AG10803 (cell line): ENCODE measurements at places on chromosomes 16 and 17.
A peak's percentile ranks its signal among the peaks of the same experiment; 100 is the strongest.

GRCh38 chr17:71412803-71413202 lies 708.0 kb upstream of the SOX9 start:
- peak; percentile 97 for DNase-seq

GRCh38 chr16:11658896-11659708 lies 9.2 kb upstream of the SNN start:
- DNase-seq = no peak

GRCh38 chr17:4469552-4469951 lies 29.1 kb upstream of the SPNS2 start:
- no peak for DNase-seq

DNA sequence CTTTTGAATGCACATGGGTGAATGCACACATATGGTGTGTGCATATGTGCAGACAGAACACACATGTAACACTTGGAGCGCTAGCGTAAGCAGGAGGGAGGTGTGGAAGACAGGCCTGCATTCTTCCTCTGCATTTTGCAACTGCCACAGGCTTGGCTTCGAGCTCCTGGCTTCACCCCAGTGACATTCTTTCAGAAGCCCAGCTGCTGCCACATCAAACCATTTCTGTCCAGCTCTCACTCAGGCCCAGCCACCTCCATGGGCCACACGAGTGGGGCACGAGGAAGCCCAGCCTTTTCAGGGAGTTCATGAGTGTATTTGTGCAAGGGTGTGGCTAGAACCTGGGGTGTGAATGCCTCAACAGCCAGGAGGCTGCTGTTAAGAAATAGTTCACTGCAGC lies 18.8 kb downstream of the LGALS3BP start:
- DNase-seq = peak; percentile 89

GRCh38 chr17:32519228-32520103 lies 32.7 kb downstream of the CDK5R1 start:
- peak; percentile 54 for DNase-seq

GRCh38 chr17:3851461-3852100 lies 5.5 kb upstream of the NCBP3 start:
- DNase-seq = no peak

GRCh38 chr17:76444518-76445311 lies 8.2 kb downstream of the UBE2O start:
- DNase-seq = no peak

DNA sequence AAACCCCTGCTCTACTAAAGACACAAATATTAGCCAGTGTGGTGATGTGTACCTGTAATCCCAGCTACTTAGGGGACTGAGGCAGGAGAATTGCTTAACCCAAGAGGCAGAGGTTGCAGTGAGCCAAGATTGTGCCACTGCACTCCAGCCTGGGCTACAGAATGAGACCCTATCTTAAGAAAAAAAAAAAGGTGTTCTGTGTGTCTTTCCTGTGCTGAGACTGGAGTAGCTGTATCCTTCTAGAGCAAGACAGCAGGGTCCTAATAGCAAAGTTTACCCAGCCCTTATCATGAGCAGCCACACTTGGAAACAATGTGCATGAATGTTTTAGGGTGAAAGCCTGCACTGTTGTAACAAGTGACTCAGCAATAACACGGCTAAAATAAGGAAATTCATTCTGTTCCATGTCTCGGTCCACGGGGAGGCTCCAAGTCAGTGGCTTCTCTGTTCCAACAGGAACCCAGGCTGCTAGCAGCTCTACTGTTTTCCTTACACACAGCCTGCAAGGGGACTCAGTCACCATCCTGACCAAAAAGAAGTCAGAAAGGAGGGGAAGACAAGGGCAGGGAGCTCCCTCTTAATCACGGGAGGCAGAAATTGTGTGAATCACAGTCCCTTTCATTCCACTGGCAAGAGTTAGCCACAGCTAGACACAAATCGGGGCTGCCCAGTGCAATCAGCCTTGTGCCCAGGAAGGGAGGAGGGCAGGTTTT lies 7.1 kb upstream of the SLC5A11 start:
- DNase-seq = peak; percentile 63

GRCh38 chr17:19381741-19382444 lies 3.6 kb downstream of the MAPK7 start:
- no peak for DNase-seq

GRCh38 chr16:56012482-56012811 lies 137.3 kb upstream of the CES5A start:
- DNase-seq = no peak

GRCh38 chr17:43338886-43339516 lies 59.8 kb upstream of the ARL4D start:
- DNase-seq = peak; percentile 64

- peak; percentile 22 for DNase-seq
Measured at GRCh38 chr16:72963533-72964315, 84.2 kb downstream of the ZFHX3 start.

DNA sequence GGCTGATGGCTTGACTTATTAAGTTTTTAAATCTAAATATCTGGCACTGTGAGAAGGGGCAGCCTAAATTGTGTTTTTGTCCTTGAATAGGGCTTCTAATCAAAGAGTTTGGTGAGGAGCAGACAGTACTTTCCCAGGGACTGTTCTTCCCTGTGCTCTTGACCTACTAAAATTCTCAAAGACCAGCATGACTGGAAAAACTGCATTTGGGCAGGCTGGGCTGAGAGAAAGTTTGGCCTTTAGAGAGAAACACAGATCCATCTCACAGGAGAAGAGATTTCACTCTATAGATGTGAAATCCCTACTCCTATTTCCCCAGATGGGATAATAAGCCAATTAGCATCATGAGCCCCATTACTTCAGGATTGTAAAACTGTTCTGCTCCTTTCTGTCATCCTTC lies 7.3 kb downstream of the PCTP start:
- no peak for DNase-seq

DNA sequence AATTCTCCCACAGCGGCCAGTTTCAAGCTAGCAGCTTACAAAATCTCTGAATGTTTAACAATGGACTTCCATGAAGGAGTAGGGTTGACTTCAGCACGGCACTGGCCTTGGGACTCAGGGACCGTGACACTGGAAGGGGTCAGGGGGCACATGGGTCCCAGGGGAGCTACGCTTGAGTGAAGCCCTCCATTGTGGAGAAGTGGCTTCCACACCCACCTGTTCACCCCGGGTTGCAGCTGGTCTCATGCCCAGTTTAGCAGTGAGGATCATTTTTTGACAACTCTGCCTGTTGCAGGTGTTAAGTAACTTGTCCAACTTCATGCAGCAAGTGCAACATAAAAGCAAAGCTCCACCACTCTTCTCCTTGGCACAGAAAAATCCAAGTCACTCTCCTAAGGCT lies 510.2 kb downstream of the CDH13 start:
- no peak for DNase-seq

GRCh38 chr16:68126395-68126794 lies 41.2 kb downstream of the NFATC3 start:
- no peak for DNase-seq

- DNase-seq = peak; percentile 48
Measured at GRCh38 chr17:32259586-32259985, 6.0 kb upstream of the RHBDL3 start.

- DNase-seq = no peak
Measured at GRCh38 chr17:7383742-7384488, 3.0 kb downstream of the TNK1 start.

- no peak for DNase-seq
Measured at GRCh38 chr16:19307587-19308241, 22.2 kb downstream of the CLEC19A start.

GRCh38 chr17:4956493-4957061 lies 5.7 kb downstream of the ENO3 start:
- DNase-seq = no peak

DNA sequence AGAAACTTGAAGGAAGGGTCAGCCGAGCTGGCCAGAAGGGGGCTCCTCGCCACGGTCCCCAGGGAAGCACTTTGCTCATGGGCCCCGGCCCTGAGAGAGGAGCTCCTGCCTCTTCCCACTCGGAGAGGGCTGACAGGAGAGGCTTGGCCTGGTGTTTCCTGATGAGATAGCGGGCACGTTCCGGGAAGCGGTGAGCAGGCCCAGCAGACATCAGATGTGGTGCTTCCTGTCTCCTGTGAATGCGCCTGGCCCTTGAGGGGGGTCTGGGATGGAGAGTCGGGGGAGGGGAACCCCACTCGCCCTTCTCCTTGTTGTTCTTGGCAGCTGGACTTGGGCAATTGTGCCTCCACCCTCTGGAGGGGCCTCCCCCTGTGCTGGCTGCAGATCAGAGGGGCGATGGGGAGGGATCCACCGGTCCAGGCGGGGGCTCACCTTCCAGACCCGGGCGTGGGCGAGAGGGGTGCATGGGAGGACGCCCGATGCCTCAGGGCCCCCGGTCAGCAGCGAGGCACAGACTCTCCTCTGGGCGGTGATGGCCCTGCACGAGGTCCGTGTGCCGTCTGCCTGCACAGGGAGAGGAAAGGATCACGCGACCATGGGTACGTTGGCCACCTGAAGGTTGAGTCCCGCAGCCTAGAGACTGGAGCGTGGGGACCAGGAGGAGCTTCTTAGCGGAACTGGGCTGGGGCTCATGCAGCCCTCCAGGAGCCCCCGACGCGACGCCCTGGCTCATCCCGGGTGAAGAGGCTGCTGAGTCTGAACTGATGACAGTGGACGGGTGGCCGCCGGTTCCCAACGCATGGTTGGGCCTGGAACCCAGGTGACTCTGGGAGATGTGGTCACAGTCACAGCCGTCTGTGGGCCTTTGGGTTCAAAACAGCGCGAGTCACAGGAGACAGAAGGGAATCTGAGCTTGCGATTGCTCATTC lies 25.4 kb downstream of the METRNL start:
- no peak for DNase-seq

- peak; percentile 61 for DNase-seq
Measured at GRCh38 chr16:81544700-81545271, 100.2 kb downstream of the CMIP start.

DNA sequence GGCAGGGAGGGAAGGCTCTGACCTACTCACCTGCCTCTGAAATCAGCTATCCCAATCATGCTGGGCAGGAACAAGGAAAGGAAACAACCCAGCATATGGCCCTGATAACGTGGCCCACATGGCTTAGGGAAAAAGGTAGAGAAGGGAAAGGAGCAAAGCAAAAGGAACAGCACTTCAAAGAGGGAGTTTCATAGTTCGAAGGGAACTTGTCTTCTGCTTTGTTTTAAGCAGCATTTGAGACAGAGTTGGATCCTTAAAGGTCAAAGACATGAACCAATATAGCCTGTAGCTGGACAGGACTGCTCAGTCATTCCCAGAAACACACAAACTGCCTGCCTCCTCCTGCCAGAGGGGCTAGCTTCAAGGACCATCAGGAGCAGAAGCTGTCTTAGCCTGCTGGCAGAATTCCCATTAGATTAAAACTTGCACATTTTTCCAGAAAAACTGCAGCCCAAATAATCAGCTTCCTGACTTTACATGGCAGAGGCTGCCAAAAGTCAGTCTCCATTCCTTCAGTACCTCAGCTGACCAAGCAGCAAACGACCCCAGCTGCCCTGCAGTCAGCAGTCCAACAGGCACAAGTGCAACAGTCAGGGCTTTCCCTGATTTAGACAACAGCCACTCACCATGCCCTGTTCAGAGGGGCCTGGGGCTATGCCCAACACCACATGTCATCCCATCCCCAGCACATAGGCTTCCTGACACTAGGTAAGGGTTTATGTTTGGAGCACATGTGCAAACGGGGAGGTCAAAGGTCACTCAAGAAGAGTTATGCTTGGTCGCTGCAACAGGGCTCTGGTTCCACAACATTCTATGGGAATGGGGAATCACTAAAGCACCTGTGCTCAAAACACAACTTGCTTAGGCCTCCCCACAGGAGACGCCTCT lies 32.5 kb downstream of the RANBP10 start:
- DNase-seq = no peak

DNA sequence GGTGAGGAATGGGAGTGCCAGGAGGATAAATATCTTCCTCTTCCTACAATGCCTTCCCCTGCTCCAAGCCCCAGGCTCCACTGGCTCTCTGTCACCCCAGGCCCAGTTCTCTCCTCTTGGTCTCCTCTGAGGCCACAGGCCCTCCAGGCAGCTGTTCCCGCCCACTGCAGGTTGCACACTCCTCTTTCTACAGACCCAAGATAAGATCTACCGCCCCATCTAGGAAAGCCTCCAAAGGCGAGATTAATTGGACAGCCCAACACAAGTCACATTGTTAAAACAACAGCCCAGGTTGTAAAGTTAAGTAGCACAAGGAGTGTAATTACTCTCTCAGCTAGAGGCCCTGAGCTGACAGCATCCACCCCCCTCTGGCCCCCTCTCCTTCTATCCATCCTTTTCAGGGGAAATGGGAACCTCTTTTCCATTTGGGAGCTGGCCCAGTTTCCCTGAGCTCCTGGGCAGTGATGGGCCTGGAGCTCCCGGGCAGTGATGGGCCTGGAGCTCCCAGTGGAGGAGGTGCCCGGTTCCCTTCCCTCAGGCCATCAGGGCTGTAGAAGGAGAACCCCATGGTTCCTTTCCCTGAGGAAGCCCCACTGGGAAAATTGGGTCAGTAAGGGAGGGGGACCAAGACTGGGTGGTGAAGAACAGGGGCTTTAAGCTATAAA lies 7.3 kb downstream of the DLX4 start:
- no peak for DNase-seq

GRCh38 chr16:49859125-49859811 lies 3.4 kb upstream of the ZNF423 start:
- DNase-seq = no peak

DNA sequence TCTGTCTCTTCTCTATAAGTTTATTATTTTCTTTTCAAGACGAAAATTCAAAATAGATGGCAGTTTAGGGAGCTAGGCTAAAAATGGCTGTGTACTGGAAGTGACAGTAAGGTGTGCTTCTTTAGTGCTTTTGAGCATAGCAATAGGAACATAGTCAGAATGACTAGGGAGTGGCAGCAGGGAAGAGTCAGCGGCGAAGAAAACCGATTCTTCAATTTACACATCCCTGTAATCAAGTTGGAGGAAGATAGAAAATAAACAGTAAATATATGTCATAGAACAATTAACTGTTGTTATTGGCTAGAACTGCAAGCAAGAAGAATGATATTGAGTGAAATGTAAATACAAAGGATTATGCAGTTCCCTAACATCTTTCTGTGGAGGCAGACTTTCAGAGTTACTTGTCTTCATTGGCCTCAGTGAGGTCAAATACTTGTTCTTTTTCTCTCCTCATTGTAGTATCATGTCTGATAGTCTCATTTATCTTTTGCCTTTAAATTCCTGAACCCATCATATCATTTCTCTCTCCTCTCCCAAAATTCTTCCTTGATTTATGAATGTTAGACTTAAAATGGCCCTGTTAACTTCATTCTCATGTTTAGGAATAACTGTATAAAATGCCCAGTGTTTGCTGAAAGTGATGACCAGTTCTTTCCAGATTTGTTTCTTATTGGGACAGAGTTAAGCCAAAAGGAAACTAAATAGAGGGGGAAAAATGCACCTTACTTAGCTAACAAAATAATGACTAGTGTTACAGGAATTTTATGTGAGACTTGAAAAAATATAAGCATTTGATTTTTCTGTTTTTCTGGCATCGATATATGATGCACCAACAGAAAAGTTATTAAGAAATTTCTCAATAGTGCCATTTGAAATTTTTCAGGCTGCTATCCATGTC lies 211.4 kb downstream of the BCAS3 start:
- peak; percentile 16 for DNase-seq

DNA sequence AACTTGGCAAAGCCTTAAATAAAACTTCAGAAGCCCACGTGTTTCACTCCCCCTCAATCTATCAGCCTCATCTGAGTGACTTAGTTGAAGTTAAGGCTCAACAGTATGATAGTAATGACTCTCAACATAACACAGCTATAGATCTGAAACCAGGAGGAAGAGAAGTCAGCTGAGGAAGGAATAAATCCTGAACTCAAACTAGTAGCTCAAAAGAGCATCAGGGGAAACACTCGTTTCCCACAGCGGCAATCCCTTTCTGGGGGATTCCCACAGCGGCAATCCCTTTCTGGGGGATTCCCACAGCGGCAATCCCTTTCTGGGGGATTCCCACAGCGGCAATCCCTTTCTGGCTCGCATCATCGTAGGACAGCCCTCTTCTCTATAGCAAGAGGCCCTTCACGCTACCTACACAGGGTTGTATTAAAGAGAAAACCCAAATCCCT lies 56.8 kb downstream of the ZZEF1 start:
- DNase-seq = no peak
